ENCODE measurements at places on chromosomes 6 and 20. TPM values are rescaled to one million over a fixed set of nuclear protein-coding genes. Genes with fewer than 3 reads are reported as not detected.
A peak's percentile ranks its signal among the peaks of the same experiment; 100 is the strongest.

Gene SLC44A4
- total RNA-seq, result 0.55 TPM

DNA sequence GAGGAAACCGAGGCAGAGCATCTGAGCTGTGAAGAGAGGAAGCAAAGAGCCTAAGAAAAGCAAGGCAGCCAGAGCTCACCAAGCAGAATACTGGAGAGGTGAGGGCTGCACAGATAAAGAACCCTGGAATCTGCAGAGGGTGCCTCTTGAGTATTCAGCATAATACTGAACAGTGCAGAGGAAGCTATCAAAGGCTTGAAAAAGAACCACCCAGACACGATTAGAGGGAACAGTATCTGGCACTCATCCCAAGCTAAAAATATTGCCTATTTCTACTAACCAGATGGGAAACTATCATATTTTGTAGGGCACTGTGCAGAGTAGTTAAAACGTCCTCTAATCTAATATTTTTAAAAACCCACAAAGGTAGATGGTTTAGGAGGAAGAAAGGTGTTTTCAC lies 41.8 kb upstream of the OPRM1 start:
- no peak for DNase-seq
- H3K4me3 ChIP-seq, result no peak overlapping the region
- no peaks in the 10 kb centered on the region for H3K27me3 ChIP-seq
- no peak overlapping the region for H3K27ac ChIP-seq
- H3K36me3 ChIP-seq, result no peaks in the 10 kb centered on the region

DNA sequence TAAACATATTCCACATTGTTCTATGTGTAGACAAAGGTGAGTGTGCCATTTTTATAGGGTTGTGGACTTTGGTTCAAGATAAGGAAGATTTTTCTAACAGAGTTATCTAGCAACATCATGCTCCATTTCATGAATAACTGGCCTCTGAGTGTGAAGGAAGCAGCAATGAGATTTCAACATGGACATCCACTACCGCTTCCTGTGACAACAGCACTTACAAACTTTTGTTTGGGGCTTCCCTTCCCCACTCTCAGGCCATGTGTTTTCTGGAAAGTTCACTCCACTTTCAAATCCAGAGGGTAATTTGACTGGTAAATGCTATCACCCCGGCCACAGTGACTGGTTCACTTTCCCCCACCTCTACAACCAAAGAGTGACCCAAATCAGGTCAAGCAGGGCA lies 38.1 kb upstream of the PROKR2 start:
- no peaks in the 10 kb centered on the region for H3K4me1 ChIP-seq
- no peaks in the 10 kb centered on the region for H3K36me3 ChIP-seq
- H3K27me3 ChIP-seq, result no peaks in the 10 kb centered on the region
- H3K4me3 ChIP-seq, result no peak overlapping the region
- no peak overlapping the region for H3K27ac ChIP-seq

Gene PDE10A
- total RNA-seq, result 12.8 TPM

GRCh38 chr20:52025938-52026337 lies 165.6 kb downstream of the ZFP64 start:
- no peaks in the 10 kb centered on the region for H3K27me3 ChIP-seq
- no peaks in the 10 kb centered on the region for H3K36me3 ChIP-seq
- H3K27ac ChIP-seq, result no peak overlapping the region

DNA sequence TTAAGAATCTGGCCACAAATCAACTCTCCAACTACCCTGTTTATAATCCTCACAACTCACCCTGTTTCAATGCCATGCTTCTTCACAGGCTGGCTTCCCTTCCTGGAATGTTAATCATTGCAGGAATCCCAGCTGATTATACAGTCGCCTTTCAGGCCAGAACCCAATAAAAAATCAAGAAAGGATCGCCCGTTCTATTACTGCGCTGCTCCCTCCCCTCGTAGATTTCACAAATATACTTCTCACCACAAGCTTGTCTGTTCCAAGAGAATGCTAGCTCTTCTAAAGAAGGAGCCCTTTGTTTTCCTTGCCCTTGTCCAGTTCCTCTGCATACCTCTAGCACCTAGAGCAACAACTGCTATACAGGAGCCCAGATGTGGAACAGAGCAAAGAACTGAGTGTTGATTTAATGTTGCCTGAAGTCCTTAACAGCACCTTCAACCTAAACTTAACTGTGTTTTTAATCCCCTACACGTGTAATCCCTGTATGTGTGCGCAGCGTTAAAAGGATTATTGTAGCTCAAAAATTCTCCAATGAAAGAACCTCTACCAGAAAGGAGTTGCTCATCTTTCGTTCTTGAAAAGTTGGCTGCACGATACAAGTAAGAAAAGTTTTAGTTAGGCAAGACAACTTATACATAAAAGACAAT lies 988 bp downstream of the ECHDC1 start:
- H3K27ac ChIP-seq, result peak overlapping the region; percentile 89
- peak overlapping the region; percentile 95 for H3K4me3 ChIP-seq
- H3K27me3 ChIP-seq, result no peaks in the 10 kb centered on the region
- peak; percentile 31 for DNase-seq
- peaks cover 3% of the 10 kb centered on the region for H3K4me1 ChIP-seq
- no peaks in the 10 kb centered on the region for H3K36me3 ChIP-seq

Gene FKBP5
- total RNA-seq, result 19.9 TPM

Gene PMEPA1
- 15.8 TPM for total RNA-seq
